Frontal cortex (tissue), 4 donors: ENCODE measurements at places on chromosomes 7 and 10.

DNA sequence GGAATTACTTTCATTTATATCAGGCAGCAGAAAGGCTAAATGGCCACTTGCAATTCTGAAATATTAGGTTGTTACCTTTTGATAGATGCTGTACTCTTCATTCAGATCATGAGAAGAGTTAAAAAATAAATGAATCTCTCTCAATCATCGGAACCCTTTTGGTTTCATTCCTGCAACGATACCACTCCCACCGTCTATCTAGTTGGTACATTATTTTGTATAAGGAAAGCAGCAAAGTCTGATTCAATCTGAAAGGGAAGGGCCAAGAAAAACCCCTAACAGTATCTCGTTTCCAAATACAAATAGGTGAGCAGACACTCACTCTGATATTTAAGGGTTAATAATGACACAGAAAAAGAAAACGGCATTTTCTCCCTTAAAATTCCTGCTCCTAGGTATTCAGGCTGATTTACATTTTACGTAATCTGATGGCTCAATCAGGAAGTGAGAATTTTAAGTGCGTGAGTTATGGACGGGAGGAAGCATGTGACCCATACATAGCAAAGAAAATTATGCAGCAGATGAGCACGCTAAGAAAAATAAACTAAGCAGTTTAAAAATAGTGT, 209.4 kb upstream of the KLF14 start:
- DNase-seq = no peak

DNA sequence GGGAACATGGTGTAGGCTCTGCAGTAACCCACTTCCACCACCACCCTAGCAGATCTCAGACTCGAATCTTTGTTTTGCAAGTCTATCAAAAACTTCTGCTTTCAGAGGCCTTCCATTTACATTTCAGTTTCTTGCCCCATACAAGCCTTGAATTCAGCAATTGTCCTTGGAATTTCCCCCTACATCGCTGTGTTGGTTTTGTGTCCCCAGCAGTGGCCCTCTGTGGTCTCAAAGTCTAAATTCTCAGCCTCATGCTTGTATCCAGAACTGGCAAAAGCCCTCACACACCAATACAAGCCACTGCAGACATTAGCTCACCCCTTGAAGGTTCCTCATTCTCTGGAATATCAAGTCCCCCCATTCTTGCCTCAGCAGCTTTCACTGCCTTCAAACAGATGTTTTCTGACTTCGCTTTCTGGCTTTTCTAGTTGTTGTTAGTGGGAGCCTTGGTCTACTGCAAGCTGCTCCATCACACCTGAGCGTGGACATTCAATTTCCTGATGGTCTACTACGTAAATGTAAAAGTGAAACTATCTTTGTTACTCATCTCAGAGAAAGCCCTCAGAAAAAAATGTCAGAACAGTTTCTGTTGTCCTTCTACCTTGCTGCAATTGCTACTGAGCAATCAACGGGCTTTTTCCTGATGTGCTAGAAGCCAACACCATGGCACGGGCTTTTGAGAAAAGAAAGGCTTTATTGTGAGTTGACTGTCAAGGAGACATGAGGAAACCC, 1.8 kb upstream of the NUB1 start:
- DNase-seq = no peak

GRCh38 chr7:8146788-8147413, 115.1 kb downstream of the ICA1 start:
- no peak for DNase-seq

DNA sequence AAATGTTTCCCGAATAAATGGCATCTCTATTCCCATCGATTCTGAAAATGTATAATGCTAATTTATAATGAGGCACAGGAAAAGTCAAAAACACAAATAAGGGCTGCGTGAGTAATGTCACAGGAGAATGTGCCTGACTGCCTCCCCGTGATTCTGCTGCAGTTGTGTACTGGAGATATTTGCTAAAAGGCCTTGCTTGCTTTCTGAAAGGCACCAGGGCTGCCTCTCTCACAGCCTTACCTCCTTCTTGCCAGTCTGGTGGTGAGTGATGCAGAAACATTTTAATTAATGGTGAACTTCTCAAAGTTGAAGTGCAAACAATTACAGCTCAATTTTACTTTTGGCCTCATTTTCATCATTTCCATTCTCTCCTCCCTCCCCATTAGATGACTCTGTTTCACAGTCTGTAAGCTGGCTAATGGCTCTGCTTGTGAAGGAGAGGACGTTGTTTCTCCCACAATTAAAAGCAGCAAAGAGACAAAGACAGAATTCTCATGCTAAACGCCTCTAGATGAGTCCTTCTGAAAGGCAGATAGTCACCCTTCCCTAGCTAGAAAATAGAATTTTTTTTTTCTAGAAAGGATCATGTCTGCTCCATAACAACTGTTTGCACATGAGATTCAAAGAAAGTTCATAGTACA, 377.6 kb downstream of the MDFIC start:
- DNase-seq = no peak

- no peak for DNase-seq
These were observed 741.7 kb upstream of the GALNT17 start for GRCh38 chr7:70390251-70390650.

DNA sequence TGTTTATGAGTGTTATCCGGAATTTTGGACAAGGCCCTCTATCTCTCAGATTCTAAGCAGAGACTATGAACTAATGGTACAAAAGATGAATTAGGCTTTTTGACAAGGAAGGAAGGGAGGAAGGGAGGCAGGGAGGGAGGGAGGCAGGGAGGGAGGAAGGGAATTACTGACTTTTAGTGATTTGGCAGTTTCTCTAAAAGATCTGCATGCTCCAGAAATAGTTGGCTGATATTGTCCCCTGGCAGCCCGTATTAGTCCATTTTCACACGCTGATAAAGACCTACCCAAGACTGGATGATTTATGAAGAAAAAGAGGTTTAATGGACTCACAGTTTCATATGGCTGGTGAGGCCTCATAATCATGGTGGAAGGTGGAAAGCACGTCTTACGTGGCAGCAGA, 1093.5 kb downstream of the NRG3 start:
- DNase-seq = no peak

- DNase-seq = no peak
These were observed 186.4 kb downstream of the FAM107B start for GRCh38 chr10:14588084-14588937.

- no peak for DNase-seq
These were observed 129.3 kb upstream of the PHYHIPL start for GRCh38 chr10:59047180-59047579.

DNA sequence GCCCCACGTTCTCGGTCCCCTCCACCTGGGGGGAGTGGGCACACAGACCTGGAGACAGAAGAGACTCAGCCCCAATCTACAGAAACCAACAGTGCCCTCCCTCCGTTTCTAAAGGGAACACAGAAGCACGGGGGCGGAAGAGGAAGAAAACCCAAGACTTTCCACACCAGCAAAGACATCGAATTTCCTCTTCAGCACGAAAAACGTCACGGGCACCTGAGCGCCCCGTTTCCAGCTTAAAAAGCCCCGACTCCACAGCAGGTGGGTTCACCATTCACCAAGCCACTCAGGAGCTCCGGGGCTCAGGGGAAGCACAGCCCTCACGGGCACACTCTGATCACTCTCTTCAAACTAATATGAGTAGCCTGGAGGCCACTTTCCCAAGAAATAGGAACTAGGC, 19.6 kb downstream of the NUDT1 start:
- DNase-seq = no peak

- no peak for DNase-seq
These were observed 4.4 kb downstream of the UBE2H start for GRCh38 chr7:129948338-129948737.

DNA sequence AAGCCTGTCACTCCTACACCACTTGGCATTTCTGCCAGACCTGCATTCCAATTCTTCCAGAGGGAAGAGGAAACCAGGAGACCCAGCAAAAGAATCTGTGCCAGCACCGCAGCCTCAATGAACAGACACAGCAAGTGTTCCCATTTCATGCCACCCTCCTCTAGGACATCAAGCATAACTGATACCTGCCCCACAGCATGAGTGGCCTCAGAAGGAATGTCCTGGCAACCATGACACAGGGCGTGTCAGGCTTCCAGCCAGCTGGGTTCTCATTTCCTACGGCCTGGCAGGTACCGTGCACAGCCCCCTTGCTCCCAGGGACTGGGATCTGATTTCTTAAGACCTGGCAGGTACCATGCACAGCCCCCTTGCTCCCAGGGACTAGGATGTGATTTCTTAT, 7.8 kb downstream of the MAD1L1 start:
- no peak for DNase-seq

- no peak for DNase-seq
These were observed 120.6 kb downstream of the CLEC2L start for GRCh38 chr7:139643951-139644585.

GRCh38 chr7:90201500-90202195, 9.9 kb upstream of the STEAP2 start:
- DNase-seq = no peak

GRCh38 chr10:61847640-61848039, 53.9 kb upstream of the ARID5B start:
- DNase-seq = no peak

DNA sequence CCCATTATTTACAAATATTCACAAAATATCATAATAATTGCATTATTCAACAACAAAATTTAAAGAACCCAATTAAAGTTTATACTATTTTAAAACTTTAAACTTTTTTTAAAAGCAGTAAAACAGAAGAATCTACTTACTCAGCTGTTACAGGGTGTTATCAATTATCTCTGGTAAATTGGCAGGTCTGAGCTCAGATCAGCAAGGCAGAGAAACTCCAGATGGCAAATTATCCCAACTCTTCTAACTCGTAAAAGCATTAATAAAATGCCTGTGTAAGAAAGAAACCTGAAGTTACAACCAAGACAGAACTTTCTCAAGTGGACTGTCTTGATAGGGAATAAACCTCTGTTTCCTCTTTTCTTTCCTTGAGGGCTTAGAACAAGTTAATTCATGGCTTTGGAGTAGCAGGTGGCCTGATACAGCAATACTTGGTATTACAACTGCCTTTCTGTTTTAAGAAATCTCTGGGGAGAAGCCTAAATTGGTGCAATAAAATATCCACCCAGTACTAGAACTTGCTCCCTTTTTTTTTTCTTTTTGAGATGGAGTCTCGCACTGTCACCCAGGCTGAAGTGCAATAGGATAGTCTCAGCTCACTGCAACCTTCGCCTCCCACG, 275.3 kb upstream of the MKLN1 start:
- no peak for DNase-seq
